ENCODE measurements at places on chromosomes 11 and 22. TPM values are rescaled to one million over a fixed set of nuclear protein-coding genes. Genes with fewer than 3 reads are reported as not detected.

The UCP2 gene
- total RNA-seq = 23.4 TPM

The ALDH3B2 gene
- total RNA-seq = not detected

- H3K36me3 ChIP-seq = no peaks in the 10 kb centered on the region
- H3K27me3 ChIP-seq = peaks cover 11% of the 10 kb centered on the region
- H3K4me1 ChIP-seq = no peaks in the 10 kb centered on the region
- no peak overlapping the region for H3K4me3 ChIP-seq
- no peak overlapping the region for H3K27ac ChIP-seq
Measured at GRCh38 chr11:43508511-43508918, 149.8 kb downstream of the TTC17 start.

DNA sequence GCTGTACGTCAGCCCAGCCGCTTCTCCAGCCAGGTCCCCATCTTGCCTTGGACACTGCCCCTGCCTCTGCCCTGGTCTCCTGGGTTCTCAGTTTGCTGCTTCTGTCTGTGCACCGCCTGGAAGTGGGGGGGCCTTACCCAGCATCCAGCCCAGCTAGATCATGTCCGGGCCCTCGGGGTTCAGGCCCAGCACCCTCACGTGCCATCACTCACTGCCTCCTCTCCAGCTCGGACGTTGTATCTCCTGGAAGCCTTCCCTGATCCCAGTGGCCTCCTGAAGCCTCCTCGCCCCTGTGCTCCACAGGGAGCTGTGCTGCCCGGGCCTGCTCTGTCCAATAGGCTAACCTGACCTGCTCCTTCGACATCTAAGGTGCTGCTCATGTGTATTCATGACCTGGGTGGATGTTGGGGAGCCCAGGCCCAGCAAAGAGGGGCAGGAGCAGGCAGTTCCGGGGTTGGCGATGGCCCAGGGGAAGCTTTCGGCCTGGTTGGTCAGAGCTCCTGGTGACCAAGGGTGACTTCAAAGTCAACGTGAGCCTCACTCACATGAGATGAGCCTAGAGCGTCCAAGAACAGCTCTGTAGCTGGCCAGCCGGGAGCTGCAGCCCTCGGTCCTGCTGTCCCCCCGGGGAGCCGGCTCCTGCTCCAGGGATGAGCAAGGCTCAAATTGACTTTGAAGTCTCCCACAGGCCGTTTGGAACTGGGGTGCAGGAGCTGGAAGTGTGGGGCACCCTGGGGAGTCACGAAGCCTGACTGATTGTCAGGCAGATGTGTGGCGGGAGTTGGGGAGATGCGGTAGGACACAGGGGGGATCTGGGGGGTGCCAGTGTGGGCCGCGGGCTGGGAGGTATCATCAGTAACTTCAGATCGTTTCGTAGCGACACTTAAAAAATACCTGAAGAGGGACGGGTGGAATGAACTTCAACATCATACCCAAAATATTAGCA lies 5.2 kb upstream of the ASCL2 start:
- no peak for DNase-seq
- H3K27ac ChIP-seq = no peak overlapping the region
- H3K4me1 ChIP-seq = peaks cover 6% of the 10 kb centered on the region
- H3K4me3 ChIP-seq = no peak overlapping the region

- peaks cover 38% of the 10 kb centered on the region for H3K36me3 ChIP-seq
- DNase-seq = peak; percentile 89
- H3K4me3 ChIP-seq = peak overlapping the region; percentile 29
- H3K27ac ChIP-seq = peak overlapping the region; percentile 90
Measured at GRCh38 chr11:1559111-1559951, 12.7 kb downstream of the DUSP8 start.
